ENCODE measurements at places on chromosomes 7 and 10.

- no peak for DNase-seq
Observed at GRCh38 chr7:155489862-155490696, 32.1 kb downstream of the EN2 start.

DNA sequence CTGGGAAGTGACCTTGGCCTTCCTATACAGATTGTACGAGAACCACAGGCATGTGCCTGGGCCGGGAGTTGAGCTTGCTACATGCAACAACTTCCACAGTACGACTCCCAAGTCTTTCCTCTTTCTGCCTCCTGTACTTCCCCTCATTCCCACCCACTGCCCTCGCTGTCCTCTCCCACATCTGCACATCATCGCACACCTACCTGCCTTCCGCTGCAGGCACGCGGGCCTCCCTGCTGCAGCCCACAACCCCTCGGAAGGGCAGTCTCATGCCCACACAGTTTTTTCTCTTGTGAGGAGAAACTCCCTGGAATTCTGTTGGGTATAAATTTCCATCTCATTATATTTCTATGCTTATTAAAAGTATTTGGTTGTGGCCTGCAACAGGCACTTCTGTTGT, 117.2 kb downstream of the ACTR3B start:
- DNase-seq, result no peak

DNA sequence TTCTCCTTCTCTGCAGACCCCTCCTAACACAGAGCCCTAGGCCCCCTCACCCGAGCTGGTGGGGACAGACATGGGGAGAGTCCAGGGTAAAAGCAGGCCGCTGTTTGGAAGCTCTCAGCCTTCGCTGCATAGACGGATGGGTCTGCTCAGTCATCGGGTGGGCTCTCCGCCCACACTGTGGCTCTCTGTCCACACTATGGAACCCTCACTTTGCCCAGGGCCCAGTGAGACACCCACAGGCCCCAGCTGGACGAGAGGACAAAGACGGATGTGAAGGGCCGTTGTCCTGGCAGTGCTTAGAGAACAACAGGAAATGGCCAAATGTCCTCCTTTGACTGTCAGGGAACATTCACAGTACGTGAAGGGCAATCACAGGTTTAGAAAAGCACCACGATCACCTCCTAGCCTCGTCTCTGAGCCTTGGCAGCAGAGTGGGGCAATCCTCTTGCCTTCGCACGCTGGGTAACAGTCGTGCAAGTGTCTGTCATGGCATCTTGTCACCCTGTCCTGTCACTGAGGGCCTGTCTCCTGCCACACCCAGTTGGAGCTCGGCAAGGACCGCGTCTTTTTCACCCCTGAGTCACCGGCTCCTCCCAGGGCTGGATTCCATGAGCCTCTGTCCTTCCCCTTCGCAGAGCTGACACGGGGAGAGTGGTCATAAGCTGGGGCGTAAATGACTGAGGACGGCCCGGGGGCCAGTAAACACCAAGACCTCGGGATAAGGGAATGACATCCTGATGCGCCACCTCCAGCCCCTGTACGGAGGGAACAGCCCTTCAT, 80.6 kb downstream of the PRKAG2 start:
- DNase-seq, result no peak

DNA sequence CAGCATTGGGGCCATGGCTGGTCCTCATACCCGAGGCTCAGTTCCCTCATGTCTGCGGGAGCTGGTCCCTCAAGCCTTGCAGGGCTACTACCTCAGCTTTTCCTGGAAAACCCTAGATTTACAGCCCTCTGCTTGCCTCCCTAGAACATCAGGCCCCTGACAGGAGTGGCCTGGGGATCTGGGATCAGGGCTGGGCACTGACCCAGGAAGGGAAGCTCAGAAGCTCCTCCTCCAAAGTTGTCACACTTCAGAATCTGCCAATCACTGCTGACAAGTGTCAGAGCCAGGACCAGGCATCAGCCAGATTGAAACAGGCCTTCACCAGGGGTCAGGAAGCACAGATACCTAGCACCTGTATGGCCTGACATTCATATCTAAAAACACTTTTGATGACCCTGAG, 115.2 kb downstream of the GRID1 start:
- DNase-seq, result no peak

- peak; percentile 44 for DNase-seq
Observed at GRCh38 chr7:130490888-130491804, 739 bp upstream of the MEST start.

DNA sequence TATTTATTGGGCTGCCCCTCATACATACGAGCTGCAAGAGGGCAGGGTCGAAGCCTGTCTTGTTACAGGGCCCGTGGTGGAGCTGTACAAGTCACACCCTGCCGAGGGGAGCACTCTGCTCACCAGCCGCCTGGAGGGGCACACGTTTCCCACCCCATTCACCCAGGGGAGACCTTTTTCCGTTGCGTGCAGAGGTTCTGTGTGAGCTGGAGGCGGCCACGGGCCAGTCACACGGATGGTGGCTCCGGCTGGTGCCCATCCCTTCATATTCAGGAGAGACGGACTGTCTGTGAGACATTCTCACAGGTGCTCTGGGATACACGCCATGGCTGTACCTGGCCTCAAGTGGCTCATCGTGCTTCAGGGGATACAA, 47.9 kb upstream of the FAM20C start:
- no peak for DNase-seq

DNA sequence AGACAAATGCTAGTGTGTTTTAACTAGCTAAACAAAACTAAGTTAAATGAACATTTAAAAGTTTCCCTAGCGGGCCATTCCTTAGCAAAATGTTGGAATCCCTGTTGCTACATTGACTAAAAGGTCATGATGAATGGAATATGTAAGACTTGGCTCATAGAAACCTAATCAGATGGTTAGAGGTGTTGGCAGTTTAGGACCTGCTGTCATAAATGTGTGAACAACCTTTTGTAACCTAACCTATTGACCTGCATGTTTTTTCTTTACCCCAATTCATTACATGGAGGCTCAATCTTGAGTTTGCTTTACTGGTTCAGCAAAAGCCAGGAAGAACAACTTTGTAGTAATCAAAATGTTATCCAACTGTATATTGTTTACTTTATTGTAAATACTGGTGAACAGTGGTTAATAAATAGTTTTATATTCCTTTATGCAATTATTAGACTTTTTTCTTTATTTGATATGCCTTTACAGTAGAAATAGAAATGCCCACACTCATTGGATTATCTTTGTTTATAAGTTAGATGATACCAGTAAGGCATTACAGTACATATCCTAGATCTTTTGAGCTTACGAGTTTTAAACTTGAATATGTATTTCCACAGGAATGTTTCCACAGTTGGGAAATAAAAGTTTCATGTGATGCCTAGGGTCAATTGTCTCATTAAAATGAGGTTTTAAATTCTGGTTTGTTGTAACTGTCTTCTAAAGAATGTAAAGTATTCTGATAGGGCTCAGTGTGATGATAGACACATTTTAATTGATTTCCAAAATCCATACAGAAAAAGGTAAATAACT, 11.6 kb downstream of the CBX3 start:
- no peak for DNase-seq

DNA sequence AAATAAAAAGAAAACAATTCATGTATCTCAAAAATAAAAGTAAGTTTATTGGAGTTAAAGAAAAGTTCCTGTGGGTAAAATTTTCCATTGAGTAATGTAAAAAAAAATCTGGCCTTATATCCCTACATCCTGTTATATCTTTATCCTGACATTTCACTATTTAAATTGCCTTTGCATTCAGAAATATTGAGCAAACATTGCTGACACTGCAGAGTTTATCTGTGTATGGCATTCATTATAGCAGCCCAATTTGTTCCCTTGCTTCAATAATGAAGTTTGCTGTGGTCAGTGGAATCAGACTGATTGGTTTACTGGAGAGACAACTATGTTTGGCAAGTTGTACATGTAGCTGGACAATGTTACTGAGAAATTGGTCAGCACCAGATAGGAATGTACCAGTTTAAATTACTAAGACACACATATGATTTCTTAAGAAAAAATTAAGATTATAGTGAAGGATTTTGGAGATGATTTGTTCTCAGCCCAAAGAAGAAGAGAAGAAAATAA, 271.7 kb downstream of the ANKRD7 start:
- DNase-seq, result no peak

DNA sequence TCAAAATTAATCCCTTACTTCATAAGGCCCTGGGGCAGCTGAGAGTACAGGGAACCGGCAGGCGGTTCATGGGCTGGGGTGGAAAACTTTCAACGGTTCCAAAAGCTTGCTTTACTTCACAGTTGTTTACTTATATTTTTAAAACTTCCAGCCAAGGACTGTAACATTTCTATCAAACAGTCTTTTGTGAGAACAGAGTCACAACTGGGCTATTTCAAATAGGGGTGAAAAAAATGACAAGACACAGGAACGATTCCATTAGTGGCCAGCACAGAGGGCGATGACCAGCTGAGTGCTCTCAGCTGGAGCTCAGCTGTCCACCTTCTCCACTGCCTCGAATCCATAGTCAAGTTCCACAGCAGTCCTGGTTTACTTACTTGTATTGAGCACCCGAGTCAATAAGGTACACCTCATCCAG, 48.2 kb downstream of the XPNPEP1 start:
- no peak for DNase-seq

GRCh38 chr7:134750083-134751062, 29.1 kb upstream of the CALD1 start:
- DNase-seq, result peak; percentile 10

- DNase-seq, result no peak
Observed at GRCh38 chr10:16965740-16966447, 148.7 kb upstream of the RSU1 start.

- no peak for DNase-seq
Observed at GRCh38 chr10:30818010-30818660, 188.6 kb upstream of the LYZL2 start.

- DNase-seq, result peak; percentile 30
Observed at GRCh38 chr10:96863922-96864543, 31.9 kb downstream of the LCOR start.

- no peak for DNase-seq
Observed at GRCh38 chr7:105199386-105199785, 185.4 kb downstream of the KMT2E start.

DNA sequence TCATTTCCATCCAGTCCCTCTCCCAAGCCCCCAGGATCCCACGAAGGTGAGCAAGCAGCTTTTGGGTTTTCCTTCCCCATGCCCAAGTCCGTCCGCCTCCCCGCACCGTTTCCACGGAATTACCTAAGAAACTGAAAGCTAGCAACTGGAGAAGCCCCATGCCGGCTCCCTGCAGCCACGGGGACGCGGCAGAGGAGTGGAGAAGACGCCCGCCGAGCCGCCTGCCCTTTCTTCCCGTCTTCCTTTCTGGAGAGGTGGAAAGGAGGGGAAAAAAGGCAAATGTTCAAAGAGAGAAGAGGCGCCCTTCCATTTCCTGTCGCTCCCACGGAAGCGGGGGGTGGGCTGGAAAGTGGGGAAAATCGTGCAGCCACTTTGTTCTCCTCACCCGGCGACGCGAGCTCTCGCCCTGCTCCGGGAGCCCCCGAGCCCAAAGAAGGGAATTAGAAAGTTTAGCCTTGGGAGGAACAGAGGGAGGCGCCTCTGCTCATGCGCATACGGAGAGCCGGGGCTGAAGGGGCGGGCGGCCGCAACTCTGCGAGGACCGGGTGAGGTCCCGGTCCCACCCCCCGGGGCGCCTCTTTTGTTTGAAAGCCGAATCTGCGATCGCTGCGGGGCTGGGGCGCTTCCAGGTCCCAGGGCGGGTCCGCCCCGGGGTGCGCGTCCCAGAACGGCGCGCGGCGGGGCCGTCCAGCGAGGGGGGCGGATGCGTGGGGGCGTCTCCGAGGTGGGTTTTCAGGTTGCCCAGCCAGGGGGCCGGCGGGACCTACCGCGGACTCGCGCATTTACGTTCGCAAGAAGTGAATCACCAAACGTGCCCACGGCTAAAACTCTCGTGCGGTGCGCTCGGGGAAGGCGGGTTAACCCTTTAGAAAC, at the start of gene LAMB1:
Gene LAMB1, minus strand, starts transcription at position 436 of the 873 bp plus-strand sequence. Its CDS starts 276 bp downstream, at position 160.
- peak; percentile 71 for DNase-seq

DNA sequence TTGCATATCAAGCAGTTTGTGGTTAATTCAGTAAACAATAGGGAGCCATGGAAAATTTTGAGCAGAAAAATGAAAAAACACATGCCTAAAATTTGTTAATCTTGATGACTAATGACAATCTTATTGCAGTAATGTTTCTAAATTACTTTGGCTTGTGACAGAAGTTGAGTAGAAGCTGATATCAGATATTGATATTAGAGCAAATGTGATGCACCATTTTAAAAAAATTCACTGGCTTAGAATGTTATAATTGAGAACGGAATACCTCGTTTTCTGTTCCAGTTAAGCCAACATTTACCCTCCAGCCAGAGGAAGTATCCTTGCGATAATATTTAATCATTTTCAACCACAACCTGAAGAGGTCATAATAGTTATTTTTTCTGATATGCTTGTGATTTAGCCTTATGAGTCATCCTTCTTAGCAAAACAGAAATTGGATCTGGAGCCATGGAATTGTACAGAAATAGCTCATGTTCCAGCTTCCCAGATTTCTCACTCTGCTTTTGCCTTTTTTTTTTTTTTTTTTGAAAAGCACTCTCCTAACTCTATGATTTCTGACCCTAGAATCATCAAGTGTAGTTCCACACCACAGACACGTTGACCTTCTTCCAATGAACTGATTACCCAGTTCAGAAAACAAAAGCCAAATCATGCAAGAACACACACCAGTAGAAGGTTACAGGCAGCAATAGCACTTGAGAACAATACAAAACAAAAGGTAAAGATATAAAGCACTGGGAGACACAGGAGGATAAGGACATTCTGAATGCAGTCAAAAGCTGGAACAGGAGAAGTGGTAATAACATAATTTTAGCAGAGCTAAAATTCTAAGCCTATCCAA, 96.8 kb upstream of the PHYHIPL start:
- no peak for DNase-seq

GRCh38 chr10:1376384-1376945, 320.3 kb downstream of the WDR37 start:
- DNase-seq, result no peak

GRCh38 chr7:134513169-134513752, 14.1 kb upstream of the AKR1B10 start:
- DNase-seq, result peak; percentile 43

DNA sequence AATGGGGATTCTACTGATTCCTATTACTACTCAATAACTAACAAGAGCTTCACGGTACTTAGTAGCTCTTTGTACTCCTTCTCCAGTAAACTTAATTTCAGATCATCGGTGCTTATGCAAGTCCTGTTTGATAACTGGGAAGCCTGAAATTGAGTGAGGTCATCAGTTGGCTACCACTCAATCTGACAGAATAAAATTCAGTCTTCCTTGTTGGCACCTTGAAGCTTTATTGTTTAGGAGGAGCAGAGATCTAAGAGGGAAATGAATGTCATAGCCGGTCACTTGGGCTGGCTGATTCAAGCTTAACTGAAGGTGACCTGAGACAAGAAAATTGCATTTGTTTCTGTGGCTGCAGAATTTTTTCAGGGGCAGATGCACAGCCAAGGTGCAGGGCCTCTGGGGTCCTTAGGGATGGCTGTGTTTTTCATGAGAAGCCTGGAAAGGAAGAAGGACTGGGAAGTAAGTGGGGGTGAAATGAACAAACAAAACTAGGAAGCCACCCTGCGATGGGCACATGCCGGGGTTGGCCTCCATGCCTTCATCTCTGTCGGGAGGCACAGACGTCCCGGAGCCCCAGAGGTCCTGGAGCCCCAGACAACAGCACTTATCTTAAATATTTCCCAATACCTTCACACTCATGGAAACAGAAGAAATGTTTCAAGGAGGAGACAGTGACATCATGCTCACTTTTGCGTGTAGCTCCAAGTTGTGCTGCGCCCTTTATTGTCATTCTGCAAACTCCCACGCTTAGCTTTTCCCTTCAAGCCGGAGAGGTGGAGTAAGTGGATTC, 85.0 kb upstream of the KIF5B start:
- DNase-seq, result no peak
